Upper lobe of left lung (tissue), 6 donors: ENCODE measurements at places on chromosomes 3 and 15. TPM values are rescaled to one million over a fixed set of nuclear protein-coding genes. Genes with fewer than 3 reads are reported as not detected.

DNA sequence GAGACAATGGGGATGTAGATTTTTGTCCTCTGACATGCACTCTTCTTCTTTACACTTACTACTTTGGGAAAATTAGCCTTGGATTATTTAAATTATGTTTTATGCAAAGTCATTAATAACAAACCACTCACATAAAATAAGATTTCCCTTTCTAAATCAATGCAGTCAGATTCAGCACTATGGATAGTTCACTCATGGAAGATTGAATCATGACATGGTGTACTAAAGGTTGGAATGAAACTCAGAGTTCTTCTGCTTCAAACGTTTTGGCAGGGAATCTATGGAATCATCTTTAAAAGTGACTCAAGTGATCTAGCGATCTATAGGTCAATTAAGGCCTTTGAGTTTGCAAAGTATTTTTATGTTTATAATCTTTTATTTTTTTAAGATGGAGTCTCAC lies 154.3 kb downstream of the KCNMB2 start:
- DNase-seq = no peak

GRCh38 chr3:184942735-184943134 lies 130.8 kb downstream of the VPS8 start:
- no peak for DNase-seq

GRCh38 chr3:25171118-25171807 lies 256.8 kb upstream of the RARB start:
- no peak for DNase-seq

DNA sequence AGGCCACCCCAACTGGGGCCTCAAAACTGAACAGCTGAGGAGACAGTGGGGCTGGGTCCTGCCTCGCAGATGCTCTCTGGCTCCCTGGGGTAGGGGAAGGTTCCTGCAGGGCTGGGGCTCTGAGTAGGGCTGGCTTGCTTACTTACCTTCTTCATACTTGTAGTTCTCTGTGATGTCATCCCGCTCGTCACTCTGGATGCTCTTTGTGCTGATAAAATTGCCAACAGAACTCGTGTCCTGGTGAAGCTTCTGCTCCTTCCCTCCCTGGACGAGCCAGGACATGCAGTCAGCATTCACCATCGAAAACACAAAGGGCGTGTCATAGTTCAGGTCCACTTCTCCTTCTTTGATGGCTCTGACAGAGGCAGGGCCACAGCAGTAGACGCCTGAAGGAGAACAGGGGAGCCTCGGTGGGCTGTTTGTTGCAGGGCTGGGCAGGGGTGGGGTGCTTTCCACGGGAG lies 17.9 kb upstream of the EPB42 start:
- DNase-seq = no peak

DNA sequence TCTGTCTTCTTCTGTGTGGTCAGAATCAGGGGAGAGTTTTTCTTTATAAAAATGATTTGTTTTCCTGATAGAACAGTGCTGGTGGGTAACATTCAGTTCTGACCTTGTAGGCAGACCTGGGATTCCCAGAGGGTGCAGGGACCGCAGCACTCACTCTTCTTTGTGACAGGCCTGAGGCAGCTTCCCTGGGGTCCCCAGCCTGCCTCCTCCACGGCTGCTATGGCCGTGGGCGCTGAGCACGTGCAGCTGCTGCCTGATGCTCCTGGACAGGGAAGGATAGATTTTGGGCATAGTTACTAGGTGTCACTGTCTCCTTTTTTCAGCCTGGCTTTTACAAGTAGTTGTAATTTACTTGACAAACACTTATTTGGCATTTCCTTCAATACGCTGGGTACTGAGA lies 39.1 kb downstream of the CACNA1D start:
- no peak for DNase-seq

GRCh38 chr15:90871139-90871715 lies 2.8 kb downstream of the FURIN start:
- no peak for DNase-seq

- peak; percentile 61 for DNase-seq
Observed at GRCh38 chr3:134374791-134375581, 739 bp upstream of the AMOTL2 start.

GRCh38 chr15:31799715-31800321 lies 230.5 kb upstream of the CHRNA7 start:
- DNase-seq = no peak

DNA sequence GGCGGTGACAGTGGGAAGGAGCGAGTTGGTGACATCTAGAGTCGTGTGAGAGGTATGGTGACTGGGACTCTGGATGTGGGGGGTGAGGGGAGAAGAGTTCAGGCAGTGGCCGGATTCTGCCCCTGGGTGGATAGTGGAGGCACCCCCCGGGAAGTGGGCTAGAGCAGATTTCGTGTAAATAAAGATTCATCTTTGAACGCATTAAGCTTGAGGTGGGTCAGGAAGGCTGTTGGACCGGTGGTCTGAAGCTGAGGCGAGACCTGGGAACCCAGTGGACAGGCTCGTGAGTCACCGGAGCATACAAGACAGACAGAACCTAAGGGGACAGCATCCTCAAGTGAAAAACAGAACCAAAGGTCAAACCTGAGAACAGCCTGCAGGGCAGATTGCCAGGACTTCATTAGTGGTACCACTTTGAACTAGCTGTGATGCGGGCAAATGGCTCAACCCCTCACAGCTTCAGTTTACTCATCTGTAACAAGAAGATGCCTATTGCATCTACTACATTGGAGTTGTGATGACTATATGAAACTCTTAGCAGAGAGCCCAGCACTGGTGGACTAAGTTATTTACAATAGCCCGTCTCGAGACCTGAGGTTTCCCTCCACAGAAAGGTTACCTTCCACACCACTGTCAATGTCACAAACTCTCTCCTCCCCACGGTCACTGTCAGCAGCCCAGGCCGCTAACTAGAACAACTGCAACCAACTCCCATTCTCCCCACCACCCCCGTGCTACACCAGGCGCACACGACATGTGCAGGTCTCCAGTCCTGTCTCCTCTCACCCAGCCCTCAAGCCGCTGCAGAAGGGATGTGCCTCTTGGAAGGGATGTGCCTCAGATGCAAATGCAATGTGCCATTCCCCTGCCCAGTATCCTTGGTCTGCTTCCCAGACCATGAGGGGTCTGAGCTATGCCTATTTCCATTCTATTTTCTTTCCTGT lies 901 bp upstream of the CLN6 start:
- DNase-seq = no peak

DNA sequence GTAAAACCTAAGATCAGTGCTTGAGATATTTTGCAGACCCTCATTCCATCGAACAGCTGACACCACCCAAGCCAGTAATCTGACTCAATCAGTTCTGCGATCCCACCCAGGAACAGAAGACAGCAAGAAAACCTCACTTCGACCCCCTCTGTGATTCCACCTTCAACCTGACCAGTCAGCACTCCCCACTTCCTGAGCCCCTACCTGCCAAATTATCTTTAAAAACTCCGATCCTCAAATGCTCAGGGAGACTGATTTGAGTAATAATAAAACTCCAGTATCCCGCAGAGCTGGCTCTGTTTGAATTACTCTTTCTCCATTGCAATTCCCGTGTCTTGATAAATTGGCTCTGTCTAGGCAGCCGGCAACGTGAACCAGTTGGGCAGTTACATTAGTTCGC lies 25.7 kb upstream of the CLDN16 start:
- no peak for DNase-seq

- no peak for DNase-seq
Observed at GRCh38 chr3:69179740-69180372, 57.5 kb upstream of the LMOD3 start.

GRCh38 chr15:74327756-74328155 lies 39.7 kb downstream of the CYP11A1 start:
- no peak for DNase-seq

- DNase-seq = no peak
Observed at GRCh38 chr15:63323798-63324563, 46.6 kb downstream of the APH1B start.

DNA sequence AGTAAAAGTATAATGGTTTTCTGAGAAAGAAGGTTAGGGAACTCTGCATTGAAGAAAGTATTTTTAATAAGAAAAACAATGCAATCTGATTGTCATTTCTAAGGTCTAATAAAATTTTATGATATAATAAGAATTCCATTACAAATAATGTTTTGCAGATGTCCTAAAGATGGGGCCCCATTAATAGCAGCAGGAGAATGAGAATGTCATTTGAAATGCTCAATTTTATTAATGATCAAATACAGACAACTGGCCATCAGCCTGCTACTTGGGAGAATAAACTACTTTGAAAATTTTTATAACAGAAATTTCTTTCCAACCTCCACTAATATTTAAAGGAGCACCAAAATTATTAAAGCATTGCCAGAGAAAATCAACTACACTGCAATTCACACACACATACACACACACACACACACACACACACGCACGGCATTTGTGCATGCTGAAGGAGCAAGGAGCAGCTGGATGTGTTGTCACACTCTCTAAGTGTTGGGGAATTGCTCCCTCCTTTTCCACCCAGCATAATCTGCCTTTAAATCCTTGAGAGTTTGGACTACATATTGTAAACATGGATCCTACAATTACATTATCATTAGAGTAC lies 109.5 kb downstream of the THRB start:
- DNase-seq = no peak

DNA sequence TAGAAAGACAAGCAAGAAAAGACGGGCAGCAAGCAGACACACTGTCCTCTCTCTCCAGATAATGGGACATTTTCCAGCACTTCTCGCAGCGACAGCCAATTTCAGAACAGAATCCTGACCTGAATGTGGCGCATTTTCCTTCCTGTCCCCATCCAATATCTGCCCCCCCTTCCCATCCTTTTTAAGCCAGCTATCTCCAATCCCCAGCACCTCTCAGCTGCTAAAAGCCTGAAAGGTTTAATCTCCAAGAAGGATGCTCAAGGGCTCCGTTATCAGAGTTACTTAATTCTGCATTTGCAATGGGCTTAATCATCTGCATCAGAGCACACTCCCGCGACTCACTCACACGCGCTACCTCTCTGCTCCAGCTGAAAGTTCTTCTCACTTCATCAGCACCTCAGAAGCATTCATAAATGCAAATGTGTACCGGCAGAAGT lies 50.5 kb downstream of the SRGAP3 start:
- DNase-seq = no peak

DNA sequence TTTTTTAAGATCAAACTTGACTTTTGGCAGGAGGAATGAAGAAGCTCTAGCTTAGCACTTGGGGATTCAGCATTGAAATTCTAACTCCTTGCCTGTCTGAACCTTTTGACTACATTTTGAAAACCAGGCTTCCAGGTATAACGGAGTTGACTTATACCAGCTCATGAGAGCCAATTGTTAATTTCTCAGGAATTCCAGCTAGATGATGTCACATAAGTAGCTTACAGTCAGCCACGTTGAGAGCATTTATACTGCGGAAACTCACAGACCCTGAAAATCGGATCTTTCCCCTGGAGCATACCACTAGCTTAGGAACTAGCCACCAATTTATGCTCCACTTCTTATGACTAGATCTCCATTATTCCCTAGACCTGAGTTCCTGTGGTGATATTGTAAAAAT lies 321.4 kb upstream of the DPH6 start:
- DNase-seq = no peak

- DNase-seq = no peak
Observed at GRCh38 chr15:73854265-73854664, 19.1 kb upstream of the TBC1D21 start.

- no peak for DNase-seq
Observed at GRCh38 chr3:49386056-49386756, 25.6 kb downstream of the RHOA start.

- DNase-seq = no peak
Observed at GRCh38 chr15:46901001-46901400, 816.3 kb upstream of the SEMA6D start.

GRCh38 chr3:33091746-33092145 lies 5.2 kb downstream of the GLB1 start:
- DNase-seq = no peak

GRCh38 chr3:51280176-51280575 lies 104.9 kb upstream of the MANF start:
- no peak for DNase-seq

Gene GOLGA8G
- total RNA-seq = not detected

Gene NSMCE3
- 6.8 TPM for total RNA-seq

Gene FSTL1
- 84.9 TPM for total RNA-seq

Gene LINGO1
- total RNA-seq = not detected

Gene BSN
- total RNA-seq = 1.0 TPM

Gene MCCC1
- total RNA-seq = 44.6 TPM

Gene PROS1
- 34.6 TPM for total RNA-seq

Gene TTLL13
- total RNA-seq = not detected

Gene ZNF385D
- total RNA-seq = 0.20 TPM
